NCI-H1694 (cell line): ENCODE measurements at places on chromosomes 5 and 9.

- no peak for DNase-seq
Measured at GRCh38 chr9:69633716-69634115, 38.5 kb downstream of the APBA1 start.

DNA sequence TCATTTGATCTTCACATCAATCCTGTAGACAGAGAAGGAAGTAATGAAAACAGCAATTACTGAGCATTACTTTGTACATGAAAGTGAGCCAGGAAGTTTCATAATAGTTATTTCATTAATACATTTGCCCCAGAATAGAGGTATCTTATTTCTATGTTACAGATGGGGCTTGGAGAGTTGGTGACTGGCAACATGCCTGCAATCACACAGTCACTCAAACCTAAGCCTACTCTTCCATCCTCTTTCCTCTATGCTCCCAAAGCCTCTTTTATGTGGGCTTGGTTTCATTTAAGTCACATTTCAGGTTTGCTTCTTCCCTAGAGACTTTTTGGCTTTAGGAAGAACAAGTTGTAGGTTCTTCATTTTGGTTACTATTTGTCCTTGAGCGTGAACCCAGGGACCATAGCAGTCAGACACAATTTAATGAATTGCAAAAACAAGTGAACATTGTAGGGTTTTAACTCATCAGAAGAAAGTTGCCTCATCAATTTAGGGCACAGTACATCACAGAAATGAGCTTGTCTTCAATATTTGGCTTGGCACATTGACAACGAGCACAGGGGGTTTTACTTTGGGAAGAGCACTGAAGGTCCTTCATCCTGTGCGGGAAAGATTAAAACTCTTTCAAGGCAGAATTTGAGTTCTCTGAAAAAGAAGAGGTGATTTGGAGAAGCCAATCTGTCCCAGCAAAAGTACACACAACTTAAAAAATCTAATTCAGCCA, 381.1 kb downstream of the TMEM38B start:
- no peak for DNase-seq

- DNase-seq: no peak
Measured at GRCh38 chr9:7979611-7980010, 180.0 kb upstream of the DMAC1 start.

GRCh38 chr9:137352511-137353222, 50.6 kb upstream of the NRARP start:
- no peak for DNase-seq

GRCh38 chr5:108556441-108557145, 174.7 kb upstream of the FBXL17 start:
- no peak for DNase-seq

DNA sequence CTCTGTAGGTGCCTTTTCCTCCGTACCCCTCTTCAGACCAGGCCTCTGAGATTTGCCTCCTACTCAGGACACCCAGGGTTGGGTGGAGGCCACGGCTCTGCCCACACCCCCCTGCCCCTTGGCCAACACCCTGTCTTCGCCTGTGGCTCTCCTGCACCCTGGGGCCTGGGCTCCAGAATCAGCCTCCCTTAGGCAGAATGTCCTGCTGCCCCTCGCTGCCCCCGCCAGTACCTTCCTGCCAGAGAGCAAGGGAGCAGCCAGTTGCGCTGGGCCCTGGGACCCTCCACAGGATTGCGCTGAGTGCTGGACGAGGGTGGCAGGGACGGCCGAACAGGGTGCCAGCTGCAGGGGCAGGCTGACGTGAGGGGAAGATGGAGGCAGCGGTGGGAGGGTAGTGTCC, 53.5 kb downstream of the COL5A1 start:
- DNase-seq: no peak

- no peak for DNase-seq
Measured at GRCh38 chr9:19788152-19788551, 685 bp downstream of the SLC24A2 start.

- no peak for DNase-seq
Measured at GRCh38 chr5:7875151-7875550, 6.2 kb downstream of the MTRR start.

DNA sequence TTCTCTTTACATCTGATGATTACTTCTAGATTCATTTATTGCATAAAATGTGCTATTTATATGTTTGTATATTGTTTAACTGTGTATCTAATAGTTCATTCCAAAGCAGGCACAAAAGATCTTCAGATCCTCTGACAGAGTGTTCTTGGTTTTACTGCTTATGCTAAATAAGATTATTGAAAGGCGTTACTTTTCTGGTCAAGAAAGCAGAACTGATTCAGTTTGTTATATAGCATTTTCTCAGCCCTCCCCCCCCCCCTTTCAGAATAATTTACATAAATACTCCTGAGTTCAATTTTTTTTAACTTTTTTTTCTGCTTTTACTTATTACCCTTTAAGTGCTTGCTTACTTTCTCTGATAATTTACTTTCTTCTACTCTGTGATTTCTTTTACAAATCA, 15.4 kb downstream of the CDC42SE2 start:
- no peak for DNase-seq

- DNase-seq: no peak
Measured at GRCh38 chr5:129425031-129425430, 35.1 kb upstream of the ADAMTS19 start.

- no peak for DNase-seq
Measured at GRCh38 chr5:44245935-44246334, 143.3 kb downstream of the FGF10 start.

DNA sequence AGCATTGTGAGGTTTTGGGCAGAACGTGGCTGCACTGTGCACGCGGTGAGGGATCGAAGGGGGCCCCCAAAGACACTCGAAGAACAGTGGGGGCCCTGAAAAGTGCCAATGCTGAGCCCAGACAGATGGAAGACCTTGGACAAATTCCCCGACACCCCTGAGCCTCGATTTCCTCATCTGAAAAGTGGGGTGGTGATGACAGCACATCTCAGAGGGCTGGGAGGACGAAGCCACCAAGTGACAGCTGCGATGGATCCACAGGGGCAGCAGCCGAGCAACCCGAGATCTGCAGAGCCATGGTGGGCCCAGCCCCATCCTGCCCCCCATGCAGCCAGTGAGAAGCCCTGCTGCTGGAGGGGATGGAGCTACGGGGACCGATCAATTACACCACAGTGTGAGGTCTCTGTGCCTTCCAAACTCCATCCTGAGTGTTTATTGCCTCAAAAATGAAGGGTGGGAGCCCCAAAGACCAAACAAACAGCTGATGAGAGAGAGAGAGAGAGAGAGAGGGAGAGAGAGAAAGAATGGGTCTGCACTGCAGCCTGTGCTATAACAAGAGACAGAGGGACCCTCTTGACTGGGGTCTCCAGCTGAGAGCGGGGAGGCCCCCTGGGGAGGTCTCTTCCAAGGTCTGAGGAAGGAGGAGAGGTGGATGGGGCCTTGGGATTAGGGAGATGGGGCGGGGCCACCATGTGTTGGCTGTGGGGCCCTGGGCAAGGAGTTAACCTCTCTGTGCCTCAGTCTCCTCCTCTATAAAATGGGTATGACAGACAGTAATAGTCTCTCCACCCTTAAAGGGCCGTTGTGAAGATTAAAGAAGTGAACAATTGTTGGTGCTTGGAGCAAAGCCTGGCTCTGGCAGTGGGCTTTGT, 134.4 kb upstream of the IER5L start:
- DNase-seq: no peak

- no peak for DNase-seq
Measured at GRCh38 chr5:65923339-65923738, 3.0 kb upstream of the ERBIN start.

GRCh38 chr5:36885566-36886485, 9.3 kb downstream of the NIPBL start:
- no peak for DNase-seq

GRCh38 chr5:2634399-2635176, 116.9 kb downstream of the IRX2 start:
- DNase-seq: no peak

DNA sequence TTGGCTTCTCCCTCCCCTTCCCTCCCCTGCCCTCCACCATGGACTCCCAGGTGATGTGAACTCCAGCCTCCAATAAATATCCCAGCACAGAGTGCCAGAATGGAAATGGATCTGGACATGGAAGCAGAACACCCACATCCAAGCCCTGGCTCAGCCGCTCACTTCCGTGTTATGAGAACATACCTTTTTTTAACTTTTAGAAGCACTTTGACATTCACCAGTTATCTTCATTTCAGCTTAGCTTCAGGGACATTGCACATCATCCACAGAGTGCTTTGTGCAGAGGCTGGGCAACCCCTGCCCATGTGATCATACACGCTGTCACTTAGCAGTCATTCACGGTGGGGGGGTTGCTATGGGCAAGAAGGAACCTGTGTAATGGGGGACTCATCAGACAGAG, 9.1 kb downstream of the AFAP1L1 start:
- DNase-seq: no peak

GRCh38 chr9:7861086-7861485, 61.5 kb upstream of the DMAC1 start:
- no peak for DNase-seq

GRCh38 chr5:136275601-136276000, 82.6 kb upstream of the SMIM32 start:
- no peak for DNase-seq

DNA sequence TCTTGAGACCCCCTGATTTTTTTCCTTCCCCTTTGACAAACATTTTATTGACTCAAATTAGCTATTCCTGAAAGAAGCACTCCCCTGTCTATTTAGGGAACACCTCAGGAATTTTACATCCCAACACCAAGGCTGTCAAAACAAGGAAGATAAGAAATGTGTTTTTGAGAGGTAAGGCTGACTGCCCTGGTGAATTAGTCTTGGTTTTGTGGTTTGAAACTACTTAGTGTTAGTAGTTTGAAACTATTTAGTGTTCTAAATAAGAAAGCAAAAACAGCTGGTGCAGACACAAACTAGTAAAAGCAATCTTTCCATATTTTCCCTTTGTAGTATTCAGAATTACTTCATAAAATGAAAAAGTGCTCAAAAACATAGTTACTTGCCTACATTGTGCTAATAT, 120.7 kb downstream of the PCSK1 start:
- DNase-seq: no peak

DNA sequence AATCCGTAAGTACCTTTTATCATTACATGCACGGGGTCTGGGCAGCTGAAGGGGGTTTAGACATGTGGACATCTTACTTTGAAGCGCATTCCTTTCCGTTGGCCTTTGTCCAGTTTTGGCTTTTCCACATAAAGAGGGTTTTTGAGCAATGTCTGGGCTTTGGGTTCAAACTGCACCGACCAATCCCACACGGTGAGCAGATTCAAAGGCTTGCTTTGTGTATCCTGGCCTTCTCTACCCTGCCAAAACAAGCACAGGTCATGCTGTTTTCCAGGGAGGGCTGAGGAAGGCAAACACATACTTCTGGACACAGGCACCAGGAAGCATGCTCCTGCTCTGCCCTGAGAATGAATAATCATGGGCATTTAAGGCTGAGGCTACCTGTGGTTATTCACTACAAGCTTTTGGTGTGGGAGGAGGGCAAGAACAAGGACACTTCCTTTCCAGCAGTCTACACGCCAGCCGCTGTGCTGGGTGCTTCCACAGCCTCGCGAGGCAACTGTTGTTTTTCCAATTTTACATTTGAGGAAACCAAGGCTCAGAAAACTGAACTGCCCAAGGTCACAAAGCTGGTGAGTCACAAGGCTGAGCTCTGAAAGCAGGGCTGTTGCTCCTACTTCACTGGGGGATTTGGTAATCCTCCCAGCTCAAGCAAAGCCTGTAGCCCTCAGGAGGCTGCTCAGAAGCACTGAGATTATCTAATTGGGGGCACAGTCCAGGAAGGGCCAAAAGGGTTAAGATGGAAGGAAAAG, 59.8 kb upstream of the GOLPH3 start:
- DNase-seq: no peak

DNA sequence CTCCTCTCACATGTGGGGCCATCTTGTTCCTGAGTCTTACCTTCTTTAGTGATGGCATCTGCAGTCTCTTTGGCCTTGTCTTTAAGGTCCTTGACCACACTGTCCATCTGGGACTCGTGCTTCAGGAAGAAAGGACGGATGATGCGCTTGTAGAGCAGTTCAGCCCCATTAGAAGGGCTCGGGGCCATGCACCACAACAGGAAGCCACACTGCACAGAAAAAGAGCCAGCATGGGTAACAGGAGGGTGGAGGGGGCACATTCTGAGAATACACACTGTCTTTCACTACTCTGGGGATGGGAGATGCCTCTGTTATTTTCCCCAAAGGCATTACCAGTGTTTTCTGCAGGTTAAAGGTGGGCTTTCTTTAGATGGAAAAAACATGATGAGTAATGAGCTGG, 25.9 kb downstream of the SRP19 start:
- DNase-seq: no peak

GRCh38 chr9:81981883-81982282, 6.7 kb upstream of the SPATA31D1 start:
- DNase-seq: no peak

GRCh38 chr5:51225789-51226742, 157.2 kb upstream of the ISL1 start:
- peak; percentile 20 for DNase-seq

DNA sequence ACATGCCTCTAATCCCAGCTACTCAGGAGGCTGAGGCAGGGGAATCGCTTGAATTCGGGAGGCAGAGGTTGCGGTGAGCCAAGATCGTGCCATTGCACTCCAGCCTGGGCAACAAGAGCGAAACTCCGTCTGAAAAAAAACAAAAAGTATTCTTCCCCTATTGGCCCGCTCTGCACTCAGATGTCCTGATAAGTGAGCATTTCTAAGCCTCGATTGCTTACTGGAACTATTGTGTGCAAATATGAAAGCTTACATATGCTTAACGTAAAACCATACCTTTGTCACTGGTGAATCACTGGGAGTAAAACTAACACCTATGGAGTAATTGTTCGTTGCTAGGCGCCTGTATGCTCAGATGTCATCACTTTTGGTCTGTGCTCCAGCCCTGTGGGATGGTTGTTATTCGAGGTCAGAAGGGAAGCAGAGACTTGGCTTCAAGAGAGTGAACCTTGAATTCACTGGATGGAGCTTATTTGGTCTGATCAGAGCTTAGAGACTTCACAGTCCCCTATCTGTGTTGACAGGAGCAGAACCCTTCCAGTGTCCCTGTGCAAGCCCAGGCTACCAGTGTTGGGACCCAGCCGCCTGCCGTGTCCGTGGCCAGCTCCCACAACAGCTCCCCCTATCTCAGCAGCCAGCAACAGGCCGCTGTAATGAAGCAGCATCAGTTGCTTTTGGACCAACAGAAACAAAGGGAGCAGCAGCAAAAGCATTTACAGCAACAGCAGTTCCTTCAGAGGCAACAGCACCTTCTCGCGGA, 25.3 kb upstream of the LTC4S start:
- DNase-seq: no peak

DNA sequence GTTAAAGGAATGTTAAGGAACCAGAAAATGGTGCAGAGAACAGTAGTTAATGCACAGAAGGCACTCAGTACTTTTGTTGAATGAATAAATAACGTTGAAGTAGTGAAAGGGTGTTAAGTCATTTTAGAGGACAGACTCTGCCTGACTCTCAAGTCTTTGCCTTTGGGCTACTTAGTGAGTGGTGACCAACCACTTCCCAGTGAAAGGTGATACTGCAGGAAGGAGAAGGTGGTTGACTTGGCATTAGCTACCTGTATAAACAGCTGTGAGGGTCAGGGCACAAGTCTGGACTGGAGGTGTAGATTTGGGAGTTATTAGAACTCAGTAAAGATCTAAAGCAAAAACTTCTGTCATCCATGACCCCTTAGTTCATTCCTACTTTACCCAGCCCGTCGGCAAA, 4.9 kb upstream of the SHB start:
- DNase-seq: no peak
